AG04450 (cell line): ENCODE measurements at places on chromosomes 16 and 17.
A peak's percentile ranks its signal among the peaks of the same experiment; 100 is the strongest.

DNA sequence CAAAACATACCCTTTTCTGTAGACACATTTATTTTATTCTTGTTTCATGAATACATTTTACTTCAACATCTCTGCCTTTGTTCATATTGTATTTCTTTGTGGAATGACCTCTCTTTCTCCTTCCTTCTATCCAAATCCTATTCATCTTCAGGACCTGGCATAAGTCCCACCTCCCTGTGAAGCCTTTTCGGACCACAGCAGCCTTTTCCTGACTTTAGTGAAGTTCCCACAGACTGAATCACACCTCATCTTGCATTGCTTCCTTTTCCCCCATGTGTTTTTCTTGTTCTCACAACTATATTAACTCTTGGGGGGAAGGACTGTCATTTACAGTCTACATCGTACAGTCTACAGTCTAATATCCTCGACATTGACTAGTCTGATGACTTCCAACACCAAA lies 58.2 kb downstream of the MFSD11 start:
- DNase-seq, result no peak

- no peak for DNase-seq
These were observed 2.3 kb downstream of the CTDNEP1 start for GRCh38 chr17:7249214-7249613.

DNA sequence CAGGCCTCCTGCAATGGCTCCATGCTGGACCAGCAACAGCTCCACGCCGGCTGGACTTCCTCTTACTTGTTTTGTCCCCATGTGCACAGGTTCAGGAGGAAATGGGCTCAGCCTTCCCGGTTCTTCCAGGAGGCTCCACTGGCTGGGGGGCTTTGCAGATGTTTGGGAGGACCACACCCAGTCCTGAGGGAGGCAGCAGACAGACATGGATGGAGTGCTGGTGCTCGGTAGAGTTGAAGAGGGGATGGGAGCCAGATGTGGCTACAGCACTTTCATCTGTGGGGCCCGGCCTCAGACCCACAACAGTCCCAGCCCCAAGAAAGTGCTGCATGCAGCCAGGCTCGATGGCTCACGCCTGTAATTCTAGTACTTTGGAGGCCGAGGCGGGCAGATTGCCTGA lies 21.8 kb downstream of the NARF start:
- no peak for DNase-seq

DNA sequence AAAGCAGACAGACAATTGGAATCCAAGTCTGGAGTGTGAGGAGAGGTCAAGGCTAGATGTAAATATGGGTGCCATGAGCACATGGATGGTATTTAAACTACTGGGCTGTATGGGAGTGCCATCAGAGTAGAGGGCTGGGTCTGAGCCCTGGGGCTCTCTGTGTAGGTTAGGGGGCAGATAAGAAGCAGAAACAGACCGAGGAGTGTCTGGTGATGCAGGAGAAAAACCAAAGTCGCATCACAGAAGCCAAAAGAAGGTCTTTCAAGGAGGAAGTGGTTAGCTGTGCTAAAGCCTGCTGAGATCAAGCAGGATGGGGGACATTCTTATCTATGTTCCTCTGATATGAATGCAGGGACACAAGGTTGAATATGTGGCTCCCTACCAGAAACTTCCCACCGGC lies 1.9 kb downstream of the TSEN54 start:
- no peak for DNase-seq

DNA sequence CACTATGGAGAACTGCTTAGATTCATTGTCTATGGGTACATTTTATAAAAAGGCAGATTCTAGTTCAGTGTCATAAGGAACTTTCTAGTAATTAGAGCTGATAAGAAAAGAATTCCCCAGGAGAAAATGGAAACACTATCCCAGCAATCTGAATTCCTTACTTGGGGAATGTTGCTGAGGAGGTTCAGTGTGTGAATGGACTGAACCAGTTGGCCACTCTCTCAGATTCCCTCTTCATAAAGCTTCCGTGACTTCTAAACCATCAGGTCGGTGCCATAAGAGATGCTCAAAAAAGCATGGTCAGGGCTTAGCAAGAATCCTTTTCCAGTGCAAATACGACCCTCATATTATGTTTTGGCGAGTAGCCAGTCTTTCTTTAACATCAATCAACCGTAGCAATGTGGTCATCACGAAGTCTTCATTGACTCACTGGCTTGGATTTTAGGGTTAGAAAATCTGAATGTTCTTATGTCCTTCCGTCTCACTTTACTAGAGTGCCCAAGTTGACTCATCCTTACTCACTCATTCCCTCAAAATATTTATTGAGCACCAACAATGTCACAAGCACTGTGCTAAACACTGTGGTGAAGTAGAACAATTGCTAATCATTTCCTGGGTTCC lies 102.7 kb upstream of the HLF start:
- peak; percentile 42 for DNase-seq

- DNase-seq, result no peak
These were observed 256.0 kb upstream of the ELAC2 start for GRCh38 chr17:13273806-13274205.

- no peak for DNase-seq
These were observed 2.0 kb downstream of the CORO7 start for GRCh38 chr16:4414187-4414917.

DNA sequence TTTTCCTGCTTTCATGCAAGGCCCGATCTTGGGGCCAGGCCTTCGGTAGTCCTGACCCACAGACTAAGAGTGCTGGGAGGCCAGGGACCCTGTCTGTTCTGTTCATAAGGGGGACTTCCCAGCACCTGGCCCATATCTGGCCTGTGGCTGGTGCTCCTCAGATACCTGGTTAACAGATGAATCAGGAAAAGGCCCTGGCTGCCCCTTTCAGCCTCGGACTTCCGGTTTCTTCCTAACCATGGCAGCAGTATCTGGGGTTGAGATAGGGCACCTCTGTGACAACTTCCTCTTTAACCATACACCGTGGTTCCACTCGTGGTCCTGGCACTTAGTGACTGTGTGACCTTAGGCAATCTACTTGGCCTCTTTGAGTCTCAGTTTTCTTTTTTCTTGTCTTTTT lies 18.4 kb downstream of the PLCG2 start:
- DNase-seq, result no peak

- no peak for DNase-seq
These were observed 1390.1 kb upstream of the CDH8 start for GRCh38 chr16:63426275-63426870.

GRCh38 chr17:1563786-1564613 lies 1.4 kb upstream of the PITPNA start:
- no peak for DNase-seq

DNA sequence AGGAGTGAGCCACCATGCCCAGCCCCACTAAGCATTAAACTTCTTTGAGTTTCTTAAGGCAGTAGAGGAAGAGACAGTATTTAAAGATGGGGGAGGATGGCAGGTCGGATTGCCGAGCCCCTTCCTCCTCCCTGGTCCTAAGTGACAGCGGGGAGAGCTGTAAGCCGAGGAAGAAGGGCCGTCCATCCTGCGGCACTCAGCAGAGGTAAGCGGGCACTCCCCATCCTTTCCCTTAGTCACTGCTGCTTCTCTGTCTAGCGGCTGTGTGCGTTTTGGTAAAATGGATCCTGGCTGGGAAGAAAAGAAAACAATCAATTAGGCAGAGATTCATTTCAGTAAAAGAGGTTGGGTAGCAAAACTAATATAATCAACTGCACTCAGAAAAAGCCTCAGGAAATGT lies 13.9 kb downstream of the DNAAF1 start:
- DNase-seq, result no peak

DNA sequence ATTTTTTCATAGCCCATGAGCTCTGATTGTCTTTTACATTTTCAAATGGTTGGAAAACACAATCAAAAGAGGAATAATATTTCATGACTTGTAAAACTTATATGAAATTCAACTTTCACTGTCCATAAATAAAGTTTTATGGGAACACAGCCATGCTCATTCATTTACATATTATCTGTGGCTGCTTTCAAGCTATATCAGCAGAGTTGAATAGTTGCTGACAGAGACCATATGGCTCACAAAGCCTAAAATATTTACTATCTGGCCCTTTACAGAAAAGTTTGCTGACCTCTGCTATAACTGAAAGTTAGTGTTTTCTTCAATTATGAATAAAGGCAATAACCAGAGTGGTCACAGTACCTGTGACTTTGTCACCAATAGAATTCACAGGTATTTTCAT lies 128.2 kb upstream of the GNAO1 start:
- no peak for DNase-seq

DNA sequence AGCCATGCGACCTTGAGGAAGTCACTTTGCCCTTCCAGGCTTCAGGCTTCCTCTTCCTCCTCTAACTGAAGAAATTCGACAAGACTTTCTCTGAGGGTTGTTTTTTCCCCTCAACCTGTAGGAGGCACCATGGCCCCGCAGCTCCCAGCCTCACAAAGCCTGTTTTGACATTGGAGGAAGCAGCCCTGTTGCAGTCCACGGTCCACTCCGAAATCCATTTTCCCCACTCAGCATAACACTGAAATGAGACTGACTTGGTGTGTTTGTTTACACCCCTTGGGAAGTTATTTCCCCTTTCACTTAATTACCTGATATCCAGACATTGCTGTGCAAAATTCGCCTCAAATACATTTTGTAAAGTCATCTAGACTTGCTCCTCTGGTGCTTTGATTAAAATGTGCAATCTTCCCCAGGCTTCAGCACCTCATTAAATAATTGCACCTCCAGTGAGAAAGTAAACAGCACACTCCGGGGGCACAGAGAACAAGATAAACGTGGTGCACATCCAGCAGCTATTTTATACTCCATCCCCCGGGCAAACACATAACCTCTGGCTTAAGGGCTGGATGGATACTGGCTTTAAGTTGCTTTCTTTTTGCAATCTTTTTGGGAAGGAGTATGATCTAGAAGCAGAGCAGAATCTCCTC lies 41.4 kb upstream of the PIRT start:
- no peak for DNase-seq

DNA sequence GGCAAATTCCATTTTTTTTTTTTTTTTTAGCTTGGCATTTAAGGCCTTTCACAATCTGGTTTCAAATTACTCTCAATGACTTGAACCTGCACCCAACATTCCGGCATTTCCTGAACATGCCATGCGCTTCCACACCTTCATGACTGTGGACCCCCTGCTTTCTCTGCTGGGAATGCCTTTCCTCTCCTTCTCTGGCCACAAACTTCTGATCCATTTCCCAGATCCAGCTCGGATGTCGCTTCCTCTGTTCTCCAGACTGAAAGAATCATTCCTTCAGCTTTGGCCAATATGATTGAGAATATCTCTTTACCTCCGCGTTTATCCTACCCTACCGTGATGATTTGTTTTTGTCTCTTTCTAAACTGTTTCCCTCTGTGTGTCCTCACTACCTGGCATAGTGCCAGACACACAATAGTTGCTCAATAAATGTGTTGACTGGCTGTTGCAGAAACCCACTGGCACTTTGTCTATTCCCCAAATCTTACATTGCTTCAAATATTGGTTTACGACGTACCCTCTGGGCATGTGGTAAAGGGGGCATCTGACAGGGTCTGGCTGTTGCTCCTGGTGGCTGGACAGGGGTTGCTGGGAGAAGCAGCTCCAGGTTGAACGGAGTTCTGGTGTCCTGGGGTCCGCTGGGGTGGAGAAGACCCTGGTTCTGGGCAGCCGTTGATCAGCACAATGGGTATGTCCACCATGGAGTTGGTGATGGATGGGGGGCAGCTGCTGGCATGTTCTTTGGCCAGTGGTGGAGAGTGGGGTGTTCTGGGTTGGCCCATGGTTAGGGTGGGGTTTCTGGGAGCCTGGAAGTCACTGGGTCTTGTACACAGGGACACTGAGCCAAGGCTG lies 14.7 kb downstream of the TNS4 start:
- peak; percentile 63 for DNase-seq

GRCh38 chr17:66169839-66170238 lies 22.1 kb downstream of the CEP112 start:
- no peak for DNase-seq

- DNase-seq, result no peak
These were observed 4.9 kb downstream of the PHKB start for GRCh38 chr16:47465919-47466630.

DNA sequence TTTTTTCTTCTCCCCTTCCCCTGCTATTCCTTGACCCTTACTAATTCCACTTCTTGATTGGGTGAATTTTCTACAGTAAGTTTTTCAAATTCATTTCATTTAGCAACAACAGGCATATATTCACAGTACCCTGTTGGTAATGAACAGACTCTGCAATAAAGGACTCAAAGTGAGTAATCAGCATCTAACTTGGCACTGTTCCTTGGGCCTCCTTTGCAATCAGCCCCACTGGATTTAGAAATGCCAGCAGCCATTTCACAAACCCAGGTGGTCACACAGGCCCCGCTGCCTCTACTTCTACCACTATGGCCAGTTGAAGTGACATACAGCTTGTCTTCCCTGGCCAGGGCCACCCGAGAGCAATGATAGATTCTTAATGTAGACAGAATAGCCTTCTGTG lies 113.8 kb downstream of the CYB561 start:
- DNase-seq, result no peak

DNA sequence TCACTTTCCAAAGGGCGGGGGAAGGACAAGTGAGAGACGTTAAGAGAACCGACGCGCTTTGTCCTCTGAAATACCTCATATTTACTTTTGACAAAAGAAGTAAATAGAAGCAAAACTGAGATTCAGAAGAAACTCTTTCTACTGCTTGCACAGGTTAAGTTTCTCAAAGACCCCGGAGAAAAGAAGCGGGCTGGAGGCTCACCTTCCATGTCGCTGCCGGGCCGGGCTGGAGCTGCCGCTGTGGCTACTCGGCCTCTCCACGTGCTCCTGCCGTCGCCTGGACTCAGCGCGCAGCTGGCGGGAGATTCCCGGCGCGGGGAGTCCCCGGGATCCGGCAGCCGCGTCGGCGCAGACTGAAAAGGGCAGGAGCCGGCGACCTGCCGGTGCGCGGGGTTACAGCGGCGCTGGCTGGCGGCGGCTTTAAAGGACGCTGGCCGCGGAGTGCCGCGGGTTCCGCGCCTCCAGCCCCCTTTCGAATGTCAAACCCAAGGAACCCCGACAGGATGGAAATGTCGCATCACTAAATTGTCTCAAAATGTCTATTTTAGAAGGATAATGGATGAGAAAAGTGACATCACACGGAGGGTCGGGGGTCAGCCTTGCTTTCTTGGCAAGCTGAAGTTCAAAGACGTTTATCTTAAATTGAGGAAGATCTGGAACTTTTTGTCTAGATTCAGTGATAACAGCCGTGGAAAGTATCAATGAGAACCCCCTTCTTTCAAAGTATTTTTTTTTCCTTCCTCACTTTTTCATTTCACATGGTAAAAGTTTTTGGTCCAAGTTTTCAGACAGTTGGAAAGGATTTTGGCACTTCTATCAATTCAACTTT lies at the start of gene IKZF3:
TSS of gene IKZF3 (minus strand) at position 395 of the 829 bp plus-strand sequence. CDS start at position 209, 186 bp downstream.
- DNase-seq, result no peak

DNA sequence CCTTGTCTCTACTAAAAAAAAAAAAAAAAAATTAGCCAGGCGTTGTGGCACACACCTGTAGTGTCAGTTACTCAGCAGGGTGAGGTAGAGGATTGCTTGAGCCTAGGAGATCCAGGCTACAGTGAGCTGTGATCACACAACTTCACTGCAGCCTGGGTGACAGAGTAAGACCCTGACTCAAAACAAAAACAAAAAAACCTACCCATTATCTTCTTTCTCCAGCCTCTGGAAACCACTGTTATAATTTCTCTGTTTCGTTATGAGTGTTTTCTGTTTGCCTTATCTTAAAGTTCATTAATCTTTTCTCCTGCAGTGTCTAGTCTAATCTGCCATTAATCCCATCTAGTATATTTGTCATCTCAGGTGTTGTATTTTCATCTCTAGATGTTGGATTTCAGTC lies 18.6 kb upstream of the CLTC start:
- DNase-seq, result no peak
